GM12891 (cell line): ENCODE measurements at places on chromosomes 11 and 22.

GRCh38 chr11:60989093-60989650, 17.7 kb downstream of the CD6 start:
- DNase-seq = no peak

GRCh38 chr11:125086633-125087296, 23.7 kb downstream of the SLC37A2 start:
- DNase-seq = no peak

- DNase-seq = no peak
These were observed 102.7 kb downstream of the RASSF10 start for GRCh38 chr11:13111813-13112130.

- no peak for DNase-seq
These were observed 10.2 kb upstream of the GRAMD1B start for GRCh38 chr11:123419731-123420452.

DNA sequence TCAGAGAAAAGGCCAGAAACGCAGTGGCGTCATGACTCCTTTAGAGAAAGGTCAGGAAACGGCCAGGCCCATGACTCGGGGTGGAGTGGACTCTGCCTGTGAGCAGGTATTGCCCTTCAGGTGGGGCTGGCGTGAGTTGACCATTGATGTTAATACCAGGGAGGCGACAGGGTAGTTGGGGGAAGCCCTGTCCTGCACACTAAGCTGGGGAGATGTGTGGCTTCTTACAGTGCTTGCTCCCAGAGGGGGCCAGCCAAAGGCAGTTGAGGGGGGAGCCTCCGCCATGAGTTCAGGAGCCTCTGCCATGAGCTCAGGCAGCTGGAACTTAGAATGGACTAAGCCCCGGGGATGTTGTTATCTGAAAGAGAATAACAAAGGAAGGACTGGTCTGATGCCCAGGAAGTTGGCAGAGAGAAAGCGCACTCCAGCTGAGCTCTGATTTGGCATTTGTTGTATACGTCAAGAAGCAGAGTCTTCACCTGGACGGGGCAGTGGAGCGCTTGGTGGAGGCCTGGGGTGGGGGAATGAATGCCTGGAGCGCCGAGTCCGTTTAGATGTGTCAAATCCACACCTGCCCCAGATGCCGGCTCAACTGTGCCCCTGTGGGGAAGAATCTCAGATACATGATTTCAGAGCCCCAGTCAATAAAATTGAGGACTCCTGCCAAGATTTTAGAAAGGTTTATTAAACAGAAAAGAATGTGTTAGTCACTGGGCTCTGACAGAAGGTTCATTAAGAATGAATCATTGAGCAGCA, 222.5 kb downstream of the TBC1D22A start:
- DNase-seq = no peak

DNA sequence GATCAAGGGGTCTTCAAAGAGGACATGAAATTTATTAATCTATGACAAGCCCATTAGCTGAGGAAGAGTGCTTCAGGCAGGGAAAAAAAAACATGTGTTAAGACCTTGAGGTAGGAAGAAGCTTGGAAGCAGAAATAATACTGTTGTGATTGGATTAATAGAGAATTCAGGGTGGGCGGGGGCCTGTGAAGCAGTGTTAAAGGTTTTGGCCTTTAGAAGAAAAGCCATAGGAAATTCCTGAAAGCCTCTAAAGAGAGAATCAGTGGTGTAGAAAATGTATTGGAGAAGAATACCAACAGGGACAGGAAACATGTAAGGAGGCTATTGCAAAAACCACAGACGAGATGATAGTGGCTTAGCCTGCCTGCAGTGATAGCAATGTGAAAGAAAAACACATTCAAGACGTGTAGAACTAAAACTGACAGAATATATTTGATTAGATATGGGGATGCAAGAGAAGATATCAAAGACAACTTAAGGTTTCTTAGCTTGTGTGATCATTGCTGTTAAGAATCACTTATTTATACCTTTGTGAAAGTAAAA, 404.4 kb upstream of the ANO3 start:
- no peak for DNase-seq

DNA sequence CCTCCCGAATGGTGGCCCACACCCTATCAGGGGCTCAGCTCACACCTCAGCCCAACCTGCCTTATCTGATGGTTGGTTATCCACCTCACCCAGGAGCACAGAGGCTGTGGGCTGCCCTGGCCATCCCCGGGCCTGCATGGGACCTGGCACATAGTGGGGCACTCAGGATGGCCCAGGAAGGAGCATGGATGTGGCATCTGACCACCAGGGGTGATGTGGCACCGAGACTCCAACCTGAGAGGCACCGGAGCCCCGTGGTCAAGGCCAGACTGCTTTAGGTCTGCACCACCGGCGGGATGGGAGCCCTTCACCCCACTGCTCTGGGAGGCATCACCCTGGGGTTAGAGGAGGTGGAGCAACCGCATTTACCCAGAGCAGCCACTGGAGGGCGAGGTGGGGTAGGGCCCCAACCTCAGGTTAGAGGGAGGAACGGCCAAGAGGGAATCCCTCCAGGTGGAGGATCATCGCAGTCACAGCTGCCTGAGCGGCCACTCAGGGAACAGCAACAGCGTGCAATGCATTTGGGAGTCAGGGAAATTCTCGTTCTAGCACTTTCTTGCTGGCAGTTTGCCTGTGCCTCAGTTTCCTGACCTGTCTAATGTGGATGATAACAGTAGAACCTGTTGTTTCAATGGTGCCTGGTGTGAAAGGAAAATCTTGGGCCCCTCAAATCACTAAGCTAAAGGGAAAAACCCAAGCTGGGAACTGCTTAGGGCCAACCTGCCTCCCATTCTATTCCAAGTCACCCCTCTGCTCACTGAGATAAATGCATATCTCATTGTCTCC, 52.9 kb upstream of the CARS1 start:
- DNase-seq = peak; percentile 77
